ENCODE measurements at places on chromosomes 5 and 9.

DNA sequence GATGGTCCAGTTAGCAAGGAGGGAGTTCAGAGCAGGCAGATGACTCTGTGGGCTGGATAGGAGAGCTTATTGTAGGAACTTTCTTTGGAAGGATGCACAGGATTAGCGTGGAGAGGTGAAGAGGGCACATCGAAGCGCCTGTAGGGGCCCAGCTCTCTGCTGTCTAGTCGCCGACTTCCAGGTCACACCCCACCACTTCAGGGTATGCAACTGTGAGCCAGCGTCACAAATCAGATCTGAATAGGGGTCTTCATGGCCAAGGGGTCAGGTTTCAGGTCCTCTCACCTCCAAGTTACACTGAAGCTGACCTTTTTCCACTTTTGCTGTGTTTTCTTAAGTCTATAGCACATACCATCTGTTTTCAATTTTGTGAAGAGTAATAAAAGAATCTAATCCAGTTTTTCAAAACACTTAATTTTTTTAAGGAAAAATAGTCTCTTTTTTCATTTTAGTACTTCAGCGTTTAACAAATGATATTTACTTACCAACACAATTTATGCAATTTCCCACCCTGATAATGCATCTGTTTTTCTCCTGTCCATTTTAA is 364.2 kb upstream of the CLINT1 start:
- no peak for DNase-seq

DNA sequence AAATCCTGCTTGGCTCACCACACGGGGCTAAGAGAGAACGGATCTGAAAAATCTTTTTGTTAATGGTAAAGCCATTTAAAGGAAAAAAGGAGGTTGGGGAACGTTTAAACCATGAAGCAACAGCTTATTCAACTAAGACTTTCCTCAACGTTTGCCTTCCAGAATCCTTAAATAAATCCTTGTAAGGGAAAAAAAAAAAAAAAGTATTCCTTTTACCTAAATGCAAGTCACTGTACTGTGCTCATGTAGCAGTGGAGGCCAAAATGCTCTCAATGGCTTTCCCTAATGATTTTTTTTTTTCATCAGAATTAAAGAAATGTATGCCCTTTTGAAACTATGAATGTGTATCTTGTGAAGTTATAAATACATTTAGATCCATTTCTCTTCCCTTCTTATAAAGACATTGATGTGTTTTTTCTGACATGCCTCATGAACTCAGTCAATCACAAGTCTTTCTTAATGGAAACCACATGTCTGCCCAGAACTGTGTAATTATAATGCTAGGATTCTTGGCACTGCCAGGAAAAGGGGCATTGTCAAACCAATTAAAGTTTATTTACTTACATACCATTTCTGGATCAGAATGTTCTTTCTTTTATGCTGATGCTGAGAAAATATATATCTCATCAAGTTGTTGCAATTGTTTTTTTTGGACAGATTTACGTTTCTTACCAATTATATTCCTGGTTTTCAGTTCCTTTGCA is 107.5 kb downstream of the EBF1 start:
- DNase-seq, result no peak

- DNase-seq, result no peak
Observed at GRCh38 chr5:164439799-164440198, 934.4 kb downstream of the MAT2B start.

DNA sequence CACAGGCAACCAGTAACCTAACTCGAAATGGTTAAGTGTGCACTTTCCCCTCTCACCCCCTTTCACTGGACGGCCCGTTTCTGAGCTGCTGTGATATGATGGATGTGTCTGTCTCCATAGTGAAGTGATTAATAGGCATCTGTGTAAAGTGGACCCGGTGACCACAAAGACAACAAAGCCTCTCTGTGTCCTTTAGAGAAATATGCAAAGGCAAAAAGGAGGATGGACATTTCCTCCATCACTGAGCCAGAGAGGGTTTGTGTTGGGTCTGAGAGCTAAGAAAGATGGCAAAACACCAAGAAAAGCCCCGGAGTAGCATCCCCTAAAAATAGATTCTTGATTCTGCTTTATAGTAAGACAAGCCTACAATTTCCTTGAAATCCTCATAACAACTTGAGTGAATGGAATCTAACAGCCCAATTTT is 120.6 kb downstream of the SEMA6A start:
- no peak for DNase-seq

GRCh38 chr5:167785106-167785505 is 506.3 kb upstream of the WWC1 start:
- no peak for DNase-seq

DNA sequence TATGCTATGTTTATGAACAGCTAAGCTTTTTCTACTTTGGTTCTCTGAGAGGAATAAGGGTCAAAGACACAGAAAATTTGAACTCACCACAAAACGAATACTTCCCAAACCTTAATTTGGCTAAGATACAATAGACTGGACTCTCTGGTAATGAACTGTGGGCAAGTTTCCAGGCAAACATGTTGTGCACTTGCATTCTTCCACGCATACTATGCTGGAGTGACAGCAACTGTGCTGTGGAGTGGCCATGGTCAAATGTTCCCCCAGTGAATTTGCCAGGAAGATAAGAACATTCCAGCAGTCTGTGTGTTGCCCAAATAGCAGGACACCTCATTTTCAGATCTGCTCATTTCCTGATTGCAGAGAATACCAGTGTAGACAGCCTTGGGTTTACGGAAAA is 275.3 kb upstream of the IL12B start:
- no peak for DNase-seq

DNA sequence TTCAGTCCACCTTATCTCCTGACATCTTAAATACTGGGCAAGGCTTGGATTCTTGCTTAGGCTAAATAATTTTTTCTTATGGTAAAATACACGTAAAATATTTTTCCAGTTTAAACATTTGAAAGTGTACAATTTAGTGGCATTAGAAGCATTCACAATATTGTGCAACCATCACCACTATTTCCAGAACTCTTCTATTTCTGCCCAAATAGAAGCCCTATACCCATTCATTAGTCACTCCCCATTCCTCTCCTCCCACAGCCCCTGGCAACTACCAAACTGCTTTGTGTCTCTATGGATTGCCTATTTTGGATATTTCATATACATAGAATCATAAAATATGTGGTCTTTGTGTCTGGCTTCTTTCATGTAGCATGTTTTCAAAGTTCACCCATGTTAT is 57.6 kb downstream of the IL31RA start:
- DNase-seq, result no peak

DNA sequence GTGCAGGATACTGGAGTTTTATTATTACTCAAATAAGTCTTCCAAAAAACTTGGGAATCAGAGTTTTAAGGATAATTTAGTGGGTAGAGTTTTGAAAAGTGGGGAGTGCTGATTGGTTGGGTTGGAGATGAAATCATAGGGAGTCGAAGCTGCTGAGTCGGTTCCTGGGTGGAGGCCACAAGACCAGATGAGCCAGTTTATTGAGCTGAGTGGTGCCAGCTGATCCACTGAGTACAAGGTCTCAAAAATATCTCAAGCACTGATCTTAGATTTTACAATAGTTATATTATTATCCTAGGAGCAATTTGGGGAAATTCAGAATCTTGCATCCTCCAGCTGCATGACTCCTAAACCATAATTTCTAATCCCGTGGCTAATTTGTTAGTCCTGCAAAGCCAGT is 804.9 kb upstream of the SEMA6A start:
- DNase-seq, result no peak

DNA sequence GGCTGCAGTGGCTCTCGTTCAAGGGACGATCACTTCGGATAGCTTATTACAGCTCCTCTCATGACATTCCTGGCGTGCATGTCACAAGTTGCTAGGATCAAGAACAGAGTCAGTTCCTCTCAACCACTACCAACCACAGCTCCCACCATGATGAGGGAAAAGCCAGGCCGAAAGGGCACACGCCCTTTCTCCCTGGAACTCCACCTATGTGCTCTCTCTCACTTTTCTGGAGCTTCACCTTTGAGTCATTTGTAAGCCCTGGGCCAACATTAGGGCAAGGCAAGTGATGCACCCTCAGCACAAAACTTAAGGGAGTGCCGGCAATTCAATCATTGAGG is 1.6 kb downstream of the SPACA9 start:
- DNase-seq, result no peak

GRCh38 chr9:4985386-4986266 is 554 bp downstream of the JAK2 start:
- no peak for DNase-seq

DNA sequence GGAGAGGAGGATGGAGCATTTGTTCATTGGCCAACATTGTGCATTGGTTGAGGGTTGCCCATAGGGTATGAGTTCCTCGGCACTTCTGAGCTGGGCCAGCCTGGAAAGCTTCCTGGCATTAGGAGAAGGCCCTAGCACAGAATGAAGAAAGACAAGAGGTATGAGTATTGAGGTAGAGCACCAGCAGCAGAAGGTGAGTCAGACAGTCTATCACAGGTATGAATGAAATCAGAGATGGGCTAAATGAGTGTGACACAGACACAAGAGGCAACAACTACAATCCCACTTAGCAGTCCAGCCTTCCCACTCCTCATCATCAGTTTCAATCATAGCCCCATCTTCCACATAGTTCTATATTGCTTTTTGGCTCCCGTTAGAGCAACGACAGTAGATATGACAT is 25.4 kb upstream of the TGFBR1 start:
- no peak for DNase-seq

- no peak for DNase-seq
Observed at GRCh38 chr5:104903941-104904340, 1341.4 kb upstream of the NUDT12 start.

- DNase-seq, result no peak
Observed at GRCh38 chr5:28807195-28807729, 1768.9 kb upstream of the CDH9 start.

GRCh38 chr9:136171801-136172411 is 33.0 kb downstream of the LHX3 start:
- no peak for DNase-seq

DNA sequence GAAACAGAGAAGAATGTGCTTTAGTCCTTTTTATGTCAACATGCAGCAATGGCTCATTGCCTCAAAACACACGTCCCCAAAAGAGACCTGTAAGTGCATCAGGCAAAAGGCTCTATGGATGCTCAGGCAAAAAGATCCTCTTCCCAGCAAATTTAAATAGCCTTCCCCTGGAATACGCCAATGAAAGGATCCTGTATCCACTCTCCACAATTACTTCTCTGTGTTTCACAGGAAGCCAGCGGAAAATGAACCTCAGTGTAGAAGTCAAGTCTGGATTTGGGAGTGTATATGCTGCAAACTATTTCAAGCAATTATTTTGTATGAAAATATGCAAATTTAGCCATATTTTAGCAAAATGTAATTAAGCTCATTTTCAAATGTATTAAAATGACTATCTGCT is 217.9 kb downstream of the EPB41L4A start:
- DNase-seq, result no peak
